T-cell (primary cell): ENCODE measurements at places on chromosomes 6 and 20.
A peak's percentile ranks its signal among the peaks of the same experiment; 100 is the strongest.

DNA sequence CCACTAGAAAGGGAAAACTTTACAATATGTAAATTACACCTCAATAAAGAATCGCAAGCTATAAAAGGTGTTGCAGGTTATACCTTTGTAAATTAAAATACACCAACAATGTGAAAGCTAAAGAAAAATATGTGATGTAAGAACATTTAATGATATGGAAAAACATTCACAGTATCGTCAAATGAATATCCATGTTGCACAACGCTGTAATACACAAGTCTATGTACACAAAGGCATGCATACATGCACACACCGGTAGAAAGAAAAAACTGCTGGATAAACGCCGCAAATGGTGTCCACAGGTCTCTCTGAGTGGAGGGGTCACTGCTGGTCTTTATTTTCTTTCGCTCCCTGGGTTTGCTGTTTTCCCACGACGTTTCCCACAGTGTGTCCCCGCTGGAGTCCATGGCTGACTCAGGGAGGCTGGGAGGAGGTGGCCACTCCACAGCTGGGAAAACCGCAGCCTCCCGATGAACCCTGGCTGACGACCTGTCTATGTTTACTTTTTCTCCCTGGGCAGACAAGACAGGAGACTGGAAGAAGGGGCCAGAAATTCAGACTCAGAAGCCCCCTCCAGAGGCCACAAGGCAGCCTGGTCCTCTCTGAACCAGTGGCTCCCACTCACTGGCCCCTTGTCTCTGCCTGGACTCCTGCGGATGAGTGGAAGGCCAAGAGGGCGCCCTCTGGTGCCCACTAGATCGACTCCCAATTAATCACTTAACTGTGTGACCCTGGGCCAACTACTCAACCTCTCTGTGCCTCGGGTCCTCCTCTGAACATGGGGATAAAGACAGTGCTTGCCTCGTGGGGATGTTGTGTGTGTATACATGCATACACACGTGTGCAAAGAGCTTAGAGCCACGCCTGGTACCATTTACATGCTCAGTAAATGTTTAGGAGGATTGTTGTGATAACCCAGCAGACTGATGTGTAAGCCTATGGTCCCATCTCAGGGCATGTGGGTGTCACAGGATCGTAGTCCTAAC, 12.8 kb upstream of the BPI start:
- DNase-seq: no peak

DNA sequence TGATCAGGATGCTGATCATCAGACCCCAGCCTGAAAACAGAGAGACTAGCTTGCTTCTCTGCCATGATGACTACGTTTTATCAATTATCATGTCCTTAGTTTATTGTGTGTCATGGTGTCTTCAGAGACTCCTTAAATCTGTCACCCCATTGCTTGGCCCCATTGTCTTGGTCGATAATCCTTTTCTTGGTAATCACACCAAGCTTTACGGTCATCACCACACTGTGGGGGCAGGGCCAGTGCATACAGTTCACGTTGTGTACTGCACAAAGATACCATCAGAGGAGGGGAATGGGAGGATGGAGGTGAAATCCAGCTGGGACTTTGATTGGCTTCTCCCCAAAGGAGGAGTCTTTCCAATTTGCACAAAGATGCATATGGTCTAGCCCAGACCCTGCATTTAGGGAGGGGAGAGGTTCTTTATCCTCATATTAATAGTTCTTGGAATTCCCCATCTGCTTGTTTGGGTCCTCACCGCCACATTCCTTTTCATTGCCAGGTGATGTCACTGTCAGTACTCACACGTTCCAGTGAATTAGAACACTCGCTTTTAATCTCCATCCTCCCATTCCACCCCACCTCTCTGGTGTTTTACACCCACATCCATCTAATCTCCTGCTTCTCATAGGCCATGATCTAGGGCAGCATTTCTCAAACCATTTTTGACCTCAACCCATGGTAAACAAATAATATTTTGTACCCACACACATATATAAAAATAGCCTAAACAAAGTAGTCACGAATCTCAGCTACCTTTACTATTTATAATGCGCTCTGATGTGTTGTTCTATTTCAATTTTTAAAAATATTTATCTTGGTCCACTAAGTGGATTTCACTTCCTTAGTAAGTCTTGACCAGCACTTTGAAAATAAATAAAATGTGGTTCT, 5.7 kb downstream of the ETV7 start:
- no peak for DNase-seq

- DNase-seq: no peak
Measured at GRCh38 chr20:32635764-32636163, 38.0 kb downstream of the C20orf203 start.

- DNase-seq: peak; percentile 88
Measured at GRCh38 chr6:30344868-30345671, at the start of gene RPP21. Gene RPP21, plus strand, starts transcription at chr6:30345156. Its CDS starts 16 bp downstream, at chr6:30345172.

- DNase-seq: no peak
Measured at GRCh38 chr6:145733810-145734209, 1.5 kb downstream of the EPM2A start.

DNA sequence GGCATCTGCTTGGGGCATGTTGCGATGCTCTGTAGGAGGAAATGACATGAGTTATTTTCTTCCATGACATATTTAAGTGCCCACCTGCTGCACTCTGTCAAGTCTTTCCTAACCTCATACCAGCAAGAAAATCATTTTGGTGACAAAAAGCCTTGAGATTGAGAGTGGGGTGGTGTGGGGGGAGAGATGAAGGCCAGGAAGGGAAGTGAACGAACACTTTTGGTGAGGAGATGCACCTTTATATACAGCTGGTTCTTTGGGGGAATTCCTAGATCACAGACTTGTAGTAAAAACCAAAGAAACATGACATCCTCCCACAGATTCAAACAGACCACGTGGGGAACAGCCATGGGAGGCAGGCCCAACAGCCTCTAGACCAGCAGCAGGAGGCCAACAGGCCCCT, 26.1 kb downstream of the NCOA5 start:
- DNase-seq: no peak

DNA sequence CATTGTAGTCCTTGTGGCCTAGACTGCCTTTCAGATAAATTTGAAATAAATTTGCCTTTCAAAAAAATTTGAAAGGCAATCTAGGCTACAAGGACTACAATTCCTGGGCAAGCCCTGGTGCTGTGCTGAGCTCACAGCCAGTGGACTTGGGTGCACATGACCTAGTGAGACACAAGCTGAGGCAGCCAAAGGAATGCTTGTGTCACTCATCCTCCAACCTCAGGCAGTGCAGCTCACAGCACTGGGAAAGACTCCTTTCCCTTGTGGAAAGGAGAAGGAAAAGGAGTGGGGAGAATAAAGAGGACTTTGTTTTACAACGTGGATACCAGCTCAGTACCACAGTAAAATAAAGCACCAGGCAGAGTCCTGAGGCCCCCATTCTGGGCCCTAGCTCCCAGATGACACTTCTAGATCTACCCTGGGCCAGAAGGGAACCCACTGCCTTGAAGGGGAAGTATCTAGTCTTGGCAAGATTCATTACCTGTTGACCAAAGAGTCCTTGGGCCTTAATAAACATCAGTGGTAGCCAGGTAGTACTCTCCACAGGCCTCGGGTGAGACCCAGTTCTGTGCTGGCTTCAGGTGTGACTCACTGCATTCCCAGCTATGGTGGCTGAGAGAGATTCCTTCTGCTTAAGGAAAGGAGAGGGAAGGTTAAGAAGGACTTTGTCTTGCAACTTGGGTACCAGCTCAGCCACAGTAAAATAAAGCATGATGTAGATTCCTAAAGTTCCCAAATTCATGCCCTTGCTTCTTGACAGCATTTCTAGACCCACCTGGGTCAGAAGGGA, 659.7 kb upstream of the FLRT3 start:
- no peak for DNase-seq
